ENCODE measurements at places on chromosomes 1 and 21.

DNA sequence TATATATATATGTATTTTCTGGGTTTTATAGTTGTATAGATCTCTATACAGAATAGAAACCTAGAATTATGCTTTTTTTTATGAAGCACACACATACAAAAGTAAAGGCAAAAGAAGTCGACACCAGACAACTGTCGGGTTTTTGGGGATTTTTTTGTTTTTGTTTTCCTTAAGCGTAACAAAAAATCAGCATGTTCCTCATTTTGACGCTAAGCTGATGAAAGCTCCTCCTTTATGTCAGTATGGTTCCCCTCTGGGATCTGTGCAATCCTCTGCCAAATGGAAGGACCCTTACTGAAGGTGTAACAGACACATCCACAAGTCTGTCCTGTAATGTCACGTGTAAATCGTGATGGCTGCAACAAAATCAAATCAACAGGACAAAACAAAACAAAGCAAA, 226.2 kb downstream of the RHOU start:
- no peak for DNase-seq

DNA sequence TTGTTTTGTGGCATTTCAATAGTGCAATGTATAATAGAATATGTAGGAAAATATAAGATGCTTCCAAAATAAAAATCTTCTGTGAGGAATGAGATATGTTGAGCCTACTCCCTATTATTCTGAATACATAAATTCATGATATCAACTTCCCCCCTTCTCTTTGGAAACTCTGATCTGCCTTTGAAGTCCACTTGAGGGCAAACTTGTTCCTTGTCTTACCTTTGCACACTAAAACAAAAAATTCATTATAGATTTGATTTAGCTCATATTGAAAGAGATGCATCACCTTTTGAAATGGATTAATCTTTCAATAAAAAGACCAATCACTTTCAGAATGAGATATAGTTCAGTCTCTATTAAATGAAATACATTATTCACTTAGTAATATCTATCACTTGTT, 580.7 kb upstream of the ADGRL4 start:
- no peak for DNase-seq

DNA sequence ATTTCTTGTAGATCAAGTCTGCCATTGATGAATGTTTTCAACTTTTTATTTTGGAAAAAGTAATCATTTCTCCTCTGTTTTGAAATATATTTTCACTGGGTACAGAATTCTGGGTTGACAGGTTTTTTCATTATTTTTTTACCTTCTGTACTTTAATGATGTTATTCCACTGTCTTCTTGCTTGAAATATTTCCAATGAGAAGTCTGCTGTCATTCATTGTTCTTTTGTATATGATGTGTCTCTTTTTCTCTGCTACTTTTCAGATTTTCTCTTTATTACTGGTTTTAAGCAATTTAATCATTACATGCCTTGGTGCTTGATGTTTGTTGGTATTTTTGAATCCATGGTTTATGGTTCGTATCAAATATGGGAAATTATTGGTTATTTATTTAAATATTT, 22.4 kb upstream of the FOXO6 start:
- no peak for DNase-seq

- peak; percentile 95 for DNase-seq
Measured at GRCh38 chr1:42035205-42035829, 116.6 kb upstream of the HIVEP3 start.

DNA sequence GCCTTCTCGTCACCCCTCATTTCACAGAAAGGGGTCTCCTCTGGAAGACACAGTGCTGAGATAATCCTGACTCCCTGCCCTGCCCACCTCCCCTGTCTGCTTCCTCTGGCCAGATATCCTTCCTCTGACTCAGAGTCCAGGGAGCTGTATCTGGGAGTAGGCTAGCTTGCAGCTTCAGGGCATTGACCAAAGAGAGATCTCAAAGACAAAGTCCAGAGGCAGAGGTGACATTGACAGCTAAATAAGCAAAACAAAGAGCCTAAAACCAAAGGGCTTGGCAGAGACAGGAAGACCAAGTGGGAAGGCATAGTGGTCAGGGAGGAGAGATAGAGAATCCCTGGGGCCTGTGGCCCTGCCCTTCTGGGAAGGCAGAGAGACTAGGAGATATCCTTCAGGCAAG, 64.9 kb downstream of the TNR start:
- no peak for DNase-seq

DNA sequence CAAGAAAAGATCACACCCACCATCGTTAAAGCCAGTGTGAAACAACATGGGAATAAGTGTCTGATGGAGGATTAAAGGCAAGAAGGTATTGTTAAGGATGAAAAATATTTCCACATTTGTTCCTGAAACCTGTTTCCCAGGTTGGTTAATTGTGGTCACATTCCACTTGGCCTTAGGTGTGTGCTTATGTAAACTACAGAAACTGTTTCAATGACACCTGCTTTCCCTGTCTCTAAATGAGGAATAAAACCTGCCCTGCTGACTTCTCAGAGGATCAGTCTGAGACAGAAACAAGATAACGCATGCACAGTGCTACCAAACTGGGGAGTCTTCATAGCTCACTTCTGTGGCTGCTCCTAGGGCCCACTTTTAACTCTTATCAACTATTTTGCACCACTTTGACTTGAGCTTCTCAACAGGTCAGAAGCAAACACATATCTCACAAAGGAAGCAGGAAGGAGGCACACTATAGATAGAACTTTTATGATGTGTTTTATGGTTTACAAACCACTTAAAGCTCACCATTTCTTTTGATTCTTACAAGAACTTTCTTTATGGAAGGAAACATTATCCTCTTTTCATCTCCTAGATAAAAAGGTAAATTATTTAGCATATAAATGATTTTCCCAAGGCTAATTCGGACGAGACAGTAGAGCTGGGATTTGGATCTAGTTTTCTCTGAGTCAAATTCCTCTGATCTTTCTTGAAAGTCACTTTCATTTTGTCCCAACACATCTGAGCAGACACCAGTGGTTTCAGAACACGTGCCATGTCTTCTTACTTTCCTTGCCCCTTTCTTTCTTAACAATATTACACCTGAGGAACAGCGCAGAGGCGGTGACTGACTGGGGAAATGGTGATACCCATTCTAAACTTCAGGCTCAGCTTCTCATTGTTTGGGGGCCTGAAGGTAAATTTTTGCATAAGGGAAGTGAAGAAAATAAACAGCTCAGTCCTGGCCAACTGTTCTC, 33.4 kb downstream of the CYP2J2 start:
- DNase-seq = no peak

- no peak for DNase-seq
Measured at GRCh38 chr1:15525050-15526020, 1.3 kb upstream of the DNAJC16 start.

GRCh38 chr1:76186554-76187170, 112.1 kb downstream of the ST6GALNAC3 start:
- DNase-seq = no peak

DNA sequence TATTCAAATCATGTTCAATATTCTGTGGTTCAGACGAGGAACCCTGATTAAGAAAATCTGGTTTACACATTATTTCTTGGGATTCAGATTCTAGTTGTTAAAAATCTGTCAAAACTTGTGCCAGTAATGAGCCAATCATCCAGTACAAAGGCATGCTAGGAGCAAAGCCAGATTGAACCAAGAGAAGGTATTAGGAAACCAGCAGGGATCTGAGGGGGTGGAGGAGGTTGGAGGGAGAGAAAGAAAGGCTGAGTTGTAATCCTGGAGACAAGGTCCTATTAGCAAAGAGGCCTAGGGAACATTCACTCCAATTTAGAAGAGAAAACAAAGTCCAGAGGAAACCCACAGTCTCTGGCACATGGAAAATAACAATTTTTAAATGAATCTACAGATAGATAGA, 352.9 kb downstream of the LTN1 start:
- no peak for DNase-seq

DNA sequence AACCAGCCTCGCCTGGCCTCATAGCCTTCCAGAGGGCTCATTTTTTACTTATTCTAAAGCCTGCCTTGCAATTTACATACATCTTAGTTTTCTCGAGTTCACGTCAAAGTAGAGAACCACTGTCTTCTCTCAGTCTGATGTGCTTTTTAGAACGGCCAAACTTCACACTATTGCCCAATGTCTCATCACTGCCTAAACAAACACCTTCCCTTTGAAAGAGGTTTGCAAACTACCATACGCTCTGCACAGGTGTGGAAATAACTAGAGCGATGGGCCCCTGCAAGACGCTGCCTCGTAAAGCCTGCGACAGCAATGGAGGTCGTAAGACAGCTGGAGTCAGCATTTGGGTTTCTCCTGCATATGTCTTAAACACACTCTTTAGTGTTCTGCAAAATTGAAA, 22.6 kb downstream of the PRDM15 start:
- DNase-seq = no peak

DNA sequence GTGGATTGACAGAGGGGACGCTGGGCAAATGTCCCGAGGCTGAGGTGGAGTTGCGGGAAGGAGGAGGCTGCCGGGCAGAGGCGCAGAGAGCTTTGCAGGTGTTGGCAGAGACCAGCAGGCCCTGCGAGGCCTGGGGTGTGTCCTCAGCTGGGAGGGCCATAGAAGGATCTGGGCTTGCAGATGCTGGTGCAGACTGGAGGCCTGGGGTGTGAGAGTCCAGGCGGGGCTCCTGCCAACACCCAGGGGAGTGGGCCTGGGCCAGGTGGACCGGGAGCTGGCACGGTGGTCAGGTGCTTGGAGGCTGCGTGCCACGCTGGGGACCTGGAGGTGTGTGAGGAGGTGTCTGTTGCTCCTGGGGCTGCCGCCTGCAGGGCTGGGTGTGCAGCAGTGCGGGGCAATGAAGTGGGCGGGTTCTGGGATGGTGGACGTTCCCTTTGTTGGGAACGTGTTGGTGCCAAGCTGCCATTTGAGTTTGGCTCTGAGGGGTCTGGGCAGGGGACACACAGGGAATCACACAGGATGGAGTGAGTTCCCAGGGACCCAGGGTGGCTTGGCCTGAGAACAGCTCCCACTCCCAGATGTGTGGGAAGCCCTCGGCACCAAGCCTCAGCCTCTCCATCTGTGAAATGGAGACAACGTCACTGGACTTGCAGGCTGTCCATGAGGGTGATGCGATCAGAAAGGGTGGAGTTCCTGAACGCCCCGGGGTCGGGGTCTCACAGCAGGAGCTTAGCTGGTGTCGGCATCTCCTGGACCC, 39.9 kb upstream of the POFUT2 start:
- DNase-seq = peak; percentile 45

Measured in H7 (cell line).